ENCODE measurements at places on chromosomes 1 and 21.

GRCh38 chr21:32544697-32545096 lies 40.6 kb downstream of the TCP10L start:
- no peak for DNase-seq

DNA sequence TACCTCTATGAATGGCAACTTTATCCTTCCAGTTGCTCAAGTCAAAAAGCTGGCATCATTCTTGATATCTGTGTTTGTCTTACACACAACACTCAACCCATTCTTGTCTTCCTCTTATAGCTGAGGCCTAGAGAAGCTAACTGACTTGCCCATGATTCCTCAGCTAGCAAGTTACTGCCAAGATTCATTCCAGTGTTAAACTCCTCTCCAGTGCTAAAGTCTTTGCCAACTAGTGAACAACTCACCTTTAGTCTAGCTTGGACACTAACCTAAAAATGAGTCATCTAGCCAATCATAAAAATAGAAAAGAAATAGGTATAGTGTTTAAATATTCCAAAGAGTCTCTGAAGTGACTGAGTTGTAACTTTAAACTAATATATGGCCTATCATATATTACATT lies 45.6 kb upstream of the RGS2 start:
- no peak for DNase-seq

DNA sequence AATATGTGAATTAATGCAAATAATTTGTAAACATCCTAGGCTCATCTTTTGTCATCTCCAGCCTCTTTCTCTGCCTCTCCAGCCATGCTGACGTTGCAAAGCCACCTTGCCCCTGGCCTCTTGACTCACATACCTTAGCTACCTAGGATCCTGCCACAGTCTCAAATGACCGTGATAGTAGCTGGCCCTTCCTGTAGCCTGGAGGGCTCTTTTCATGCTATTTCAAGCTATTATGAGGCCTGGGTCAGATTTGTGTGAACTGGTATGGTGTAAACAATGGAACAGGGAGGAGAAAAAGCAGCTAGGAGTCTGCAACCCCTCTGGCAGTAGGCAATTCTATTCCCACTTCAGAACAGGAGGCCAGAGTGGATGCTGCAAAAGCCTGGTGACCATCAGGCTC lies 337.7 kb downstream of the DISC1 start:
- no peak for DNase-seq

- no peak for DNase-seq
Measured at GRCh38 chr1:36542024-36542961, 59.6 kb upstream of the CSF3R start.

DNA sequence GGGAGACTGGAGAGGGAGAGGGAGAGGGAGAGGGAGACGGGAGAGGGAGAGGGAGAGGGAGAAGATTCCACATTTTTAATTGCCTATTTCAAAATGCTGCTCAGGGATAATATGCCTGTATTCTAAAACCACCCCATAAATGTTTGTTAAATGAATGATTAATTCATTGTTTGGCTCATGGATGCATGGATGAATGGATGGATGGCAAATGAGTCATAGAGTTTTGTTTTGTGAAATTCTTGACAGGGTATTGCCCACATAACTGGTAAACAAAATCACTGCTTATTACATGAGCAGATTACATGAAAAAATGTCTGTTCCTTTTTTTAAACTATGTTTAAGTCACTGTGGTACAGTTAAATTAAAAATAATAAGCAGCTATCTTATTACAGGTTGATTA lies 220.4 kb downstream of the ZP4 start:
- DNase-seq: no peak

GRCh38 chr1:118999348-119000071 lies 11.4 kb upstream of the TBX15 start:
- DNase-seq: peak; percentile 27

DNA sequence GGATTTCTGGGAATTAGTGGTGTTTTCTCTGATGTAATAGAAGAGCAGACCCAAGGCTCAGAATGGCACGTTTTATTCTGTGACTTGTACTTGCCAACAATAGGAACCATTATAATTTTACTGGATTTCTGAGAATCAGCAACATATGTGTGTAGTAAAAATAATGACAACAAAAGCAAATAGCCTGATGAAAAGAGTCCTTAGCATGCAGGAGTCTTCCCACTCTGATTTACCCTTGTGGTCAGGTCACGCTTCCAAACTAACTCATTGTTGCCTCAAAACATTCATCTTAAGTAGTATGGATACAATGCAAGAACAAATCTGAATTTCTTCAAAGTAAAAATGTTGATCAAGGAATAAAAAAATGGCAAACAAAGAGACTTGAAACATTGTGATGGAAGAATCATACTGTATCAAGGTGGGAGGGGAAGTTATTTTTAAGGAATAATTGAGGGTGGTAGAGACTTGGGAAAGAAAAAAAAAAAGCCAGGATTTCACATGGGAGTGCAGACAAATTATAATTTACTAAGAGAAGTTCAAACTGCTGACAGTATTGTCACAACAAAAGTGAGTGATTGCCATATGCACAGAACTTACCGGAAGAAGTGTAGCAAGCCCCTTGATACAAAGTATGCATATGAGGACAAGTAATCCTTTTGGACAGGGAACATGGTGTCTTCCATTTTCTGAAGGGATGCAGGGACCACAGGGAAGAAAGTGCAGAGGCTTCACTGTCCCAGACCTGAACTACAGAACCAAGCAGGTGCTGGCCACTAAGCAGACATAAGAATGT lies 31.2 kb upstream of the RGL1 start:
- DNase-seq: no peak

- DNase-seq: no peak
Measured at GRCh38 chr1:54498383-54499096, 49.5 kb upstream of the ACOT11 start.

DNA sequence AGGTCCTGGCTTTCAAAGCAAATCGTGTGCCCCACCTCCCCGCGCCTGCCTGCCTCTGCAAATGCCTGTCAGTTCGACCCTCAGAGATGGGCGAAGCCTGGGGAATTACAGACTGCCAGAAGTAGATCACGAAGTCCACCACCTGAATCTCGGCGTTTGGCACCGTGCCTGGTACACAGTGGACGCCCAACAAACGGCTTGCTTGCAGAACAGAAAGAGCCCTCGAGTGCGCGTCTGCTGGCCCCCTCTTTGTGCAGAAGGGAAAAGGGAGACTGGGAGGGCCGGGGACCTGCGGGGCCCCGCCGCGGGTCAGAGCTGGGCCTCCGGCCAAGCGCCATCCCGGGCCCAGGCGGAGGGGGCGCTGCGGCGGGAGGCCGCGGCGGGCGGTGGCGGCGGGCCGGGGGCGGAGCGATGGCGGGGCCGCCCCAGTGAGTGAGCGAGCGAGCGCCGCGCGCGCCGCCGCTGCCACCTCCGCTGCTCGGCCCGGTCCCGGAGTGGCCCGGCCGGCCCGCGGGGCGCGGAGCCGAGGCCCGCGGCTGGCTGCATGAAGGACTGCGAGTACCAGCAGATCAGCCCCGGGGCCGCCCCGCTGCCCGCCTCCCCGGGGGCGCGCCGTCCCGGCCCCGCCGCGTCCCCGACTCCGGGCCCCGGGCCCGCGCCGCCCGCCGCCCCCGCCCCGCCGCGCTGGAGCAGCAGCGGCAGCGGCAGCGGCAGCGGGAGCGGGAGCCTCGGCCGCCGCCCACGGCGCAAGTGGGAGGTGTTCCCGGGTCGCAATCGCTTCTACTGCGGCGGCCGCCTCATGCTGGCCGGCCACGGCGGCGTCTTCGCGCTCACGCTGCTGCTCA lies at the start of gene ZDHHC18:
Gene ZDHHC18 (plus strand): TSS at position 428 of the 845 bp plus-strand sequence. CDS start 117 bp downstream, at position 545.
- DNase-seq: peak; percentile 65

- DNase-seq: no peak
Measured at GRCh38 chr21:39650801-39651200, 38.1 kb downstream of the B3GALT5 start.

DNA sequence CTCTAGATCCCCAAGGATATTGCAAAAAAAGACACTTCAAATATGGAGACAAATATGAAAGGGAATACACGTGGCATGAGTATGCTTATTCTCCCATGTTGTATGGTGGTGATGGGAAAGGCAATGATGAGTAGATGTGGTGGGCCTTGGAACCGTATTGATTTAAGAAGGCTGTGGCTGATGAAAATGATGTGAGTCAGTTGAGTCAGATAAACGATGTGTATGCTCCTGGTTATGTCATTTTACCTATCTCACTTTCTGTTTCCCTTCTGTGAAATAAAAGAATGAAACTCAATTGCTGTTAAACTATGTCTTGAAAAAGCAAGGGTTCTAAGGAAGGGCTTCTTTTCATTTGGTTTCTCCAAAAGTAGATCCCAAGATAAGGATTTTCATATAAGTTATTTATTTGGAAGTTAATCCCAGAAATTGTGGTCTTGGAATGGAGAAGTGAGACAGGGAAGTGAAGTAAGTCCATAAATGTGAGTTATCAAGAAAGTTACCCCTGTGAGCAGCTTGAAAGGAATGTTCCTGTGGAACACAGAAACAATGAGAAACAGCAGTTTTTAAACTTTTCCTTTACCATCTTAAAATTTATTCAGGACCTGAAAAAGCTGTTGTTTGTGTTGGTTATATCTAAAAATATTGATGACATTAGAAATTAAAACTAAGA lies 292.0 kb downstream of the DUSP10 start:
- DNase-seq: no peak

DNA sequence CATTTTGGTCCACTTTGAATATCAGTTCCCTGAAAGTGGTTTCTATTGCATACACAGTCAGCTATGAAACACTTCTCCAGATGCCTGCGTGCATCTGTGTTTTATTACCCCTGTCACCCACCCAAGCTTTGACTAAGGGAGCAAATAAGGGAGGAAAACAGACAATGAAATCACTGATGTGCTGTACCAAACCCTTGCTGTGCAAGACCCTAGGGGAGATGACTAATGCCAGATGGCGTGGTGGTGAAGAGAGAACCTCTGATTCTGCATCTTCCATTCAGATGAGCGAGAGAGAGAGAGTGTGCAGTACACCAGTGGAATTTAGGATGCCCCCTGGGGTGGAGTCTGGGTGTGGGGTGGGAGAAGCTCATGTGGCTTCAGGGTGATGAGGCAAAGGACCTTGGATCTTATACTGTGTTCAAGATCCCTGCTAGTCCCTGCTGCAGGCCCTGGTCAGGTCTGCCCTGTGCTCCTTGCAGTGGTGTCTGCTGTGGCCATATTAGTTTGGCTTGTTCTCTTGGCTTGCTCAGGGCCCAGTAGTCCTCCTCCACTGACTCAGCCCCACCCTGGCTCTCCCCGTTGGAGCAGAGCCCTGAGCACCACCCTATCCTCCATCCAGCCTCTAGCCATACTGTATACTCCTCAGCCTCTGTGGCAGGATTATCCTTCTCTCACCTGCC lies 18.5 kb downstream of the CLCA1 start:
- peak; percentile 54 for DNase-seq

- no peak for DNase-seq
Measured at GRCh38 chr1:171292799-171293198, 21.2 kb upstream of the FMO4 start.

- DNase-seq: no peak
Measured at GRCh38 chr1:1430114-1430982, 5.1 kb upstream of the VWA1 start.

- no peak for DNase-seq
Measured at GRCh38 chr1:204878621-204879234, 8.1 kb downstream of the NFASC start.

DNA sequence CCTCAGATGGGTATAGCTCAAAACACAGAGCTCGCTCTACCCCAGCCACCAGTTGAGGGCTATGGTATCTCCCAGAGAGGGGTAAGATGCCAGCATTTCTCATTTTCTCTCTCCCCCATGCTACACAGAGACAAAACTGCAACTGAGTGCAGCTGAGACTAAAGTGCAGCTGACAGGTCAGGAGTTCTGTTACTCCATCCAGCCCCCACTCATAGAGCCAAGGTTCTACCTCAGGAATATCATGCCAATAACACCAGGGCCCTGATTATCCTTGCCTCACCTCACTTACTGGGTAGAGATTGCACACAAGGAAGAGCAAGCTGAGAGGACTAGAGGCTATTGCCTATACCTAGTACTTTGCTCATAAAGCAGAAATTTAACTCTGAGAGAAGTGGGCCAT lies 34.6 kb downstream of the DPYD start:
- no peak for DNase-seq

DNA sequence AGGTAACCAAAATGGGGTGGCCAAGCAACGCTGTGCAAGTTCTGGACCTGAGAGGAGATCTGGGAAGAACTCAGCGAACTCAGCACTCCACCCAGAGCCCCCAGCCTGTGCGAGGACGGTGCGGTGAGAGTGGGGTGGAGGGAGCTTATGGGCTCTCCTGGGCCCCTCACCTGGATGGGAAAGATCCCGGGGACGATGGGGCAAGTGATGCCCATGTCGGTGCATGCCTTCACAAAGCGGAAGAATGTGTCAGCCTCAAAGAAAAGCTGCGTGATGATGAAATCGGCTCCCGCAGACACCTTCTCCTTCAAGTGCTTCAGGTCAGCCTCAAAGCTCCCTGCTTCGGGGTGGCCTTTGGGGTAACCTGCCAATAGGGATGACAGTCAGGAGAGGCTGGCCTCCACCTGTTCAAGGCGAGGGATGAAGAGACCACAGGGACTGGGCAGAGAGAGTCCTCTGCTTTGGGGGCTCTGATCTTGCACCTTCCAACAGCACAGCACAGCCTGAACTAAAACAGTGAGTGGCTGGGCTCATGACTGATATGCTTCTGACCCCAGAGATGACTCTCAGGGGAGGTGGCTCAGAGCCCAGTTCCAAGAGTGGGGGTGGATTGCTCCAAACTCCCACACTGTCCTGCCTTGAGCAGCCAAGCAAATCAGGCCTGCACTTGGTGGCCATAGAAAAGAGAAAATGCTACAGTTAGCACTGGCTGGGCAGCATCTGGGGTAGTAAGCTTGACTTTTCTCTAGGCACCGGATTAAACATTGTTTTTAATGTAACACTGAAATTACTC lies 9.5 kb downstream of the MTHFR start:
- DNase-seq: no peak

GRCh38 chr1:161082996-161083747 lies 6.2 kb downstream of the NECTIN4 start:
- peak; percentile 95 for DNase-seq

DNA sequence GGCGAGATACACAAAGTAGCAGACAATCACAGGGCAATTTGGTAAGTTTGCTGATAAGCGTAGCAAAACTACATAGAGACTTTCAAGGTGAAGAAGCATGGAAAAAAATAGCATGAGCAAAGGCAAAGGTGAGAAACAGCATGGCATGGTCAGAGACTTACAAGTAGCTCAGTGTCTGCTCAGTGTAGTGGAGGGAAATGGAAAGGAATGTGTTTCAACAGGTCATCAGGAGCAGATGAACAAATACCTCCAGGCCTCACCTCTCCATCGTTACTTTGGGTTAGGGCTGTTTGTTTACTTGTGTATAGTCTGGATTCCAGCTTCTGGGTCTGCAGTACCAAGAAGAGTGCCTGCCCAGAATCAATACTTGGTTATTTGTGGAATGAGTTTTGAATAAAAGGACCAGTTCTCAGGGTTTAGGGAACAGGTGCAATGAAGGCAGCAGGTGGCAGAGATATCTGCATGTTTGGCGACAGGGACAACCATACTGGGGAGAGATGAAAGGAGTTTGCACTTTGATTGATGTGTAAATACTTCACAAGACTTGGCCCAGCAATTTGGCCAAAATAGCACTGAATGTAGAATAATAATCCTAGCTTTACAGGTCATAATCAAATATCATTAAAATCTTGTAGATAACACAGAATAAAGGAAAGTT lies 97.0 kb upstream of the FGGY start:
- no peak for DNase-seq

All from ureter (tissue), 1 donor.